ENCODE measurements at places on chromosomes 2 and 18.
A peak's percentile ranks its signal among the peaks of the same experiment; 100 is the strongest.

- DNase-seq: no peak
These were observed 85.6 kb downstream of the DDX1 start for GRCh38 chr2:15677141-15677843.

GRCh38 chr2:42556315-42556890 is 12.0 kb upstream of the MTA3 start:
- no peak for DNase-seq

DNA sequence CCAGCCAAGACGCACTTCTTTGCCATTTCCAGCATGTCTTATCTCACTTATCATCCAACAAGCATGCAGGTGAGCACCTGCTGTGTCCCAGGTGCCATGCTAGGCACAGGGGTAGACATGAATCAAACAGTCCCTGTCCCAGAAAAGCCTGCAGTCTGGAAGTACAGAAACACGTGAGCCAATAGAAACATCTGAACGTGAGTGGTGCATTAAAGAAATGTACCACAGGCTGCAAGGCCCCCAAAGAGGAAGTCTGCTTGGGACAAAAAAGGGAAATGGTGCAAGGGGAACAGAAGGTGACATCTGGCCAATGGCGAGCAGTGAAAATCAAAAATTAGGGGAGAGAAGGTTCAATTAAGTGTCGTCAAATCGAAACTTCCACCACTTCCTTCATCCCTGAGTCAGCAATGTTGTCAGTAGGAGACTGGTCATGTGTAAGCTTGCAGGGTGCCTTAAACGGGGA is 17.6 kb upstream of the TMEM247 start:
- no peak for DNase-seq

GRCh38 chr2:44237221-44237620 is 38.1 kb upstream of the SLC3A1 start:
- no peak for DNase-seq

- DNase-seq: no peak
These were observed 1.2 kb upstream of the SELENOI start for GRCh38 chr2:26344581-26345282.

- DNase-seq: no peak
These were observed 9.1 kb downstream of the MSTN start for GRCh38 chr2:190053426-190053825.

GRCh38 chr18:11909591-11910026 is 1.5 kb upstream of the MPPE1 start:
- DNase-seq: no peak

DNA sequence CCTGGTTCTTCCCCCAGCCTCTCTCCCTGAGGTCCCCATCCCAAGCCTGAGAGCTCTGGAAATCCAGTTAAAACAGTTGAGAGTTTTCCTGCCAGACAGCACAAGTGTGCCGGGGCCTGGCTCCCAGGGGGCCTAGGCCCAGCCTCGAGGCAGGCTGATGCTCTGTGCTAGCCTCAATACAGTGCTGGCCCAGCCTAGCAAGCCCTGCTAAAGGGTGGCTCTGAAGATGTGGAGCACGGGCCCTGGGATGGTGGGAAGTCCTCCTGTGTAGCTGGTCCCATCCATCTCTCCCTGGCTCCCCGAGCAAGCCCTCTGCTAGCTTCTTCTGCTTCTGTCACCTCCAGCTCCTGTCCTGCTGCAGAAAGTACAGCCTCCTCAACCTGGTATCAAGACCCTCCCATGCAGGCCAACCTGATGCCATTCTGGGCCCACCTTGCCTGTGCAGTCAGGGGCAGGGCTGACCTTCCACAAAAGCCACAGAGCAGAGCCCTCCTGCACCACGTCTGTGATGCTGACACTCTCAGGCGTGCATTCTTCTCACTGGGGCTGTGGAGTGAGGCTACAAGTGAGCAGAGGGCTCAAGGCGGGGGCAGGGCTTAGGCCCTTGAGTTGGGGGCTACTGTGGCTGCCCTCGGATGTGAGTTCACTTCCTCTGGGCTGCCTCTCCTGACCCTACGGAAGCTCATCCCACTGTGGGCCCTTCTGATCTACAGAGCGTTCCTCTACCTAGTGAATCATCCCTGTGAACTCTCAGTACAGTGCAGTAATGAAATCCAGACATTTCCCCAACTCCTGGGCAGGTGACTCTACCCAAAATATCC is 60.1 kb upstream of the LAPTM4A start:
- no peak for DNase-seq

GRCh38 chr2:193463011-193463410 is 1268.3 kb upstream of the TMEFF2 start:
- DNase-seq: no peak

DNA sequence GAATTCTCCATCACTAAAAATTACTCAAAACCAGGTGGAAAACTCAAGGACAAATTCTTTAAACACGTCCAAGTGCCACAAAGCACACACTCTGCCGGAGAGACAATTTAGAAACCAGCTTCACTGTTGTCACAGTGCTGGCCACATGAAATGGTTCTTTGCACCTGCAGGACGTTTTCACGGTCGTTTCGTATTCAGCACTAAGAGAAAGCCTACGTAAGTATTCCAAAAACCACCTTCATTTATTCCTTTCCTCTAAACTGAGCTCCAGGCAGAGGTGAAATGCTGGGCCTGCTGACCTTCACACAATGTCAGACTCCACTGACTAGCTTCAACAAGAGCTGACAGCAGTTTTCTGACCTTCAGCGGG is 680 bp downstream of the ATP5F1A start:
- no peak for DNase-seq

GRCh38 chr2:134773335-134773734 is 54.5 kb upstream of the TMEM163 start:
- DNase-seq: no peak

DNA sequence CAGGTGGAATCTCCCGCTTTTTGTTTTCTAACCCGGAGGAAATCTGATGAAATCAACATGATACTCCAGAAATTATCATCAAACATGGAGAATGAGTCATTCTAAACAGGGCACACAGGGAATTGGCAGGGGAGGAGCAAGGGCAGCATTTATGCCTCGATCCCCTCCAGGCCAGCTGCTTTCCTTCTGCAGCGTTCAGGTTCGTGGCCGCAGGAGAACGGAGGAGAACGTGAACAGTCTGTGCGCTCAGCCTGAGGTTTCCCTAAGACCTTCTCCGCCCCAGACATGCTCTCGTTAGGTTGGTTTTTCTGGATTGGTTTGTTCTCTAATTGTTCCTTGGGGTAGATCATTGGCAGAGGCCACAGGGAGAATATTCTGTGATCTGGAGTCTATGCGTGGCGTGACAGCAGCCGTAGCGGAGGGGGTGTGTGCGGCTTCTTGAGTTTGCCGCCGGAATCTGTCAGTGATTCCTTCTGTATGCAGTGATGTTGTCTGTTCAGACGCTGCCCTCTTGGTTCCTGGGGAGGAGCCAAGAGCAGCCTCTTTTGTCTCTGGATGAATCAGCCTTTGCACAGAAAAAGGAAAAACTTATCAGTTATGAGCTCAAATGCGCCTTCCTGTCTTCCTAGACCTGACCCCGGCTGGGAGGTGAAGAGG is 75.9 kb downstream of the SH3BP4 start:
- no peak for DNase-seq

DNA sequence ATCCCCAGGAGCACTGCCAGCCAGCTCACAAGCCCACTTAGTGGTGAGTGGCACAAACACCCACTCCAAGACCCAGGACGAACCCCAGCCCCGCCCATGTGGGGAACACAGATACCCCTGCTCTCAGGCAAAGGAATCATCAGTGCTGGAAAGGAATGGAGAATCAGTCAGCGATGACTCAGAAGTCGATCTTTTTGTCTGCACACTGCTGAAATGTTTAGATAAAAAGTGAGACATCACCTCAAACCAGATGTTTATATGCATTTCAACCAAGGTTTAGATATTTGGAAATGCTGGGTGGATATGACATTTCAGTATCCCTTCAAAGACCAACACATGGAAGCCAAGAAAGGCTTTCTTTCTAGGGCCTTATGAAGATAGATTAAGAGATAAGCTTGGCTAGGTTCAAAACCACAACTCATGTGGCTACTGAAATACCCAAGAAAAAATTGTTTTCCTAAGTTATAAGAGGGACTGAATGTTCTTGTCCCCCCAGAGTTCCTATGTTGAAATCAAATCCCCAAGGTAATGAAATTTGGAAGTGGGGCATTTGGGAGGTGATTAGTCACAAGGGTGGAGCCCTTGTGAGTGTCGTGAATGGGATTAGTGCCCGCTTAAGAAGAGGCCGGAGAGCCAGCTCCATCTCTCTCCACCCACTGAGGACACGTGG is 43.7 kb downstream of the POU3F3 start:
- DNase-seq: no peak

GRCh38 chr2:188631037-188631809 is 339.5 kb downstream of the GULP1 start:
- no peak for DNase-seq

DNA sequence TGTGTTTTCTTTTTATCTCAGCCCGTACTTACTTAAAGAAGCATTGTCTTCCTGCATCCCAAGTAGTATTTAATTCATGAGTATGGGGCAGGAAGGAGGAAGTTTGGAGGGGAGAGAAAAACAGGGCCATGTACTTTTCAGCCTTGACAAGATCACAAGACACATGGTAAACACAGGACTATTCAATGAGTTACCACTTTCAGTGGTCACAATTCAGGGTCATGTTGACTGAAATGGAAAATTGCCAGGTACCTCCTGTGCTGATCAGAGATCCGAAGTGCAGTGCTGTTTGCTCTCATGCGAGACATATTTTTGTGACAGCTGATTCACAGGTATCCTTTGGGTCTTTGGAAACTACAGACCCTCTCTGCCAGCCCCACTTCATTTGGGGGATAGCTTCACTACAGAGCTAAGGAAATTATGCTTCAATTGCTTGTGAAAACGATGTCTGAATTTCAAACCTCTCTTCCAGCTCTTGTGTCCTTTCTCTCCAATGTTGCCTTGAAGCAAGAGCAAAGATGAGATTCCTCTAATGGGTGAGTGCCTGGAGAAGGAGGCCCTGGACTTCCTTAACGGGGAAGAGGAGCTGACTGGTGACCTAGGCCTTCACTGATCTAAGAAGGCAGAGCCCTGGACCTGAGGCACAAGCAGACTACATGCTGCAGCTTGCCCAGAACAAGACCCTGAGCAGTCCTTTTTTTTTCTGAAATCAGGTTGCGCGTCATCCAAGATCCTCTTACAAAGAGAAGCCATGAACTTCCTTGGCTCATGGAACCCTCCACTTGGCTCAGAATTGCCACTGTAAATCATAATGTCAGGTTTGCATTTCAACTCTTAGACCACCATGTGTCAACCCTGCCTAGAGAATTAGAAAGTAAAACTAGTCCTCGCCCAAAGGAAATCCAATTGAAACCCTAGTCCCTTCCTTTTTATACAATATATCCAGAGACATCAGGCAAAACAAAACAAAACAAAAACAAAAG is 44.1 kb downstream of the EVA1A start:
- no peak for DNase-seq

DNA sequence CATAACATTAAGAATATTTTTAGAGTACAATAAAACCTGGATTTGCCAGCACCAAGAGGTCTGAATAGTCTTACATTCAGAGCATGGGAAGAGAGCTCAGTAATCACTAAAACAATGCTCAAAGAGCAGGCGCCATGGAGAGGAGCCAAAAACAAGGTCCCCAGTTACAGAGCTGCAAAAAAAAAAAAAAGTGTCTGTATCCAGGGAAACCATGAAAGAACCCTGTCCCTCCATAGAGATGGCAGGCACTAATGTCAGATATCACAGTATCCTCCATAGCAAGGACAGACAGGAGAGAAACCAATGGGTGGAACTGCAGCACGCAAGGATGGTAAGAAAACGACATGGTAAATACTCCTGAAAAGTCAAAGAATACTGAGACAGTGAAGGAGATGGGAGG is 19.5 kb downstream of the FBXO15 start:
- peak; percentile 37 for DNase-seq

DNA sequence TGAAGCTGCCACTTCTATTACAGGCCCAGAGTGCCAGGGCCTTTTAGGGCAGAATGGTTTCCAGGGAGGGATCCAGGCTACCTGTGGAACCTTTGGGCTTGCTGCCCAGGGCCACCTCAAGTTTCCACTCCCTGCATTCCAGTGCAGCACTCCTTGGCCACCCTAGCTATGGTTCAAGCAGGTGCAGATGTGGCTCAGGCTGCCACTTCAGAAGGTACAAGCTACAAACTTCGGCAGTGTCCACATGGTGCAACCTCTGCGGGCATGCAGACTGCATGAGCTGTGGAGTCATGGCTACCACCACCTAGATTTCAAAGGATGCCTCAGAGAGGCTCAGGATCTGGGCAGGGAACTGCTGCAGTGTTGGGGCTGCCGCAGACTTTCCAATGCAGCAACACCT is 248.1 kb upstream of the UBE2E3 start:
- DNase-seq: no peak

- no peak for DNase-seq
These were observed 91.0 kb downstream of the ITGB1BP1 start for GRCh38 chr2:9332136-9332852.

DNA sequence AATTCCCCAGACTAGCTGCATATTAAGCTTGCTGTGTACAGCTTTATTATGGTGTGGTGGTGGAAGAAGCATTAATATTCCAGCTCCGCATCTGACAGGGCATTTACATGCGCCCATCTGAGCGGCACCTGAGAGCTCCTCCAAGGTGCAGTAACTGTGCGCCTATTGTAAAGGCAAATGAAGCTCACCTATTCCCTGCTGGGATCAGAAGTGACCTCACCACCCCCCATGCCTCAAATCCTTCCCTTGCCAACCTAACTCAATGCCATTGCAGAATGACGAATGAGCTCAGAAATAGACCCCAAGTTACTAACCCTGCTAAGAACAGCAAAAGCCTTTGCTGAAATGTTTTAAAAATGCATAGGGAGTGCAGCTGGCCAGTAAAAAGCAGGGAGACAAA is 14.3 kb downstream of the BCL11A start:
- DNase-seq: no peak

- DNase-seq: no peak
These were observed 17.7 kb downstream of the RPIA start for GRCh38 chr2:88709181-88709631.

DNA sequence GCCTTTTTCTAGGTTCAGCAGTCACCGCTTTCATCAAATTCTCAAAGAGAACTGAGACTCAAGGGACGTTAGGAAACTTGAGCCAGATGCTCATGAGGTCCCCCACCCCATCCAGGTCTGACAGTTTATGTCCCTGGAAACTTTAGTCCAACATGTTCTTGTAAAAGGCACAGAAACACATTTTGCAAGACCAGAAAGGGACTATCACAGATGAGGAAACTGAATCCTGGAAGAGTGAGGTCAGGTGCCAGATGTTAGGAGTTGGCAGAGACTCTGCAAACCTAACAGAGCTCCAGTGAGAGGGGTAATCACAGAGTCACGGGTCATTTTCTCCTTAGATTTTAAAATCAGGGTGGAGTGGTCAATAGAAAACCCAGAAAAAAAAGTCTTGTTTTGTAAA is 76.6 kb downstream of the RDH14 start:
- DNase-seq: no peak

- DNase-seq: no peak
These were observed 2.5 kb upstream of the MREG start for GRCh38 chr2:216015722-216016464.

All from amygdala (tissue), 56 donors.